ENCODE measurements at places on chromosomes 7 and 10.

DNA sequence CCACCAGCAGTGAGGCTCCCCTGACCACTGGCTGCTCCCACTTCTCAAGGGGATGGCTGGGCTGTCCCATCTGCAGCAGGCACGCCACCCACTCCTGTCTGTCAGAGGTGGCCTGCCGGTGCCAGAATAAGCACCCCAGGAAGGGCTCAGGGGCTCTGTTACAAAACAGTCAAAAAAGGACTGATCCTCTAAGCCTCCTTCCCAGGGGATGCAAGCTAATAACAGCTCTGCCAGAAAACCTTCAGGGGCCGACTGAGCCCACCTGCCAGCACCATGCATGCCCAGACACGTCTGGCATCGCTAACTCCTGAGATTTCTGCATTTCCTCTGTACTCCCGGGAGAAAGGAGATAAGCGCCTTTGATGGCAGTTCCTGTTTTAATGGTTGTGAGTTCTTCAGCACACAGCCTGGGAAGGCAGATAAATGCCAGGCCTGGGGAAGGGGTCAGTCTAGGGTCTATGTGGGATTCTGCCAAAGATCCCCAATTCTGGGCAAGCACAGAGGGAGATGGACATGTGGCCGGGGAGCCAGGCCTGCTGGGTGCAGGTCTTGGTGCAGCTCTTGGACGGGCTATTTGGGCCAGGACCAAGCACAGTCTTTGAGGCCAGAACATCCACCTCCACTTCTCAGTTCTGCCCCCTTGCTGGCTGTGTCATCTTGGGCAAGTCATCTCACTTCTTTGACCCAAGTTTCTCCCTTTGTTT lies 128.4 kb downstream of the ARHGAP22 start:
- DNase-seq: no peak

DNA sequence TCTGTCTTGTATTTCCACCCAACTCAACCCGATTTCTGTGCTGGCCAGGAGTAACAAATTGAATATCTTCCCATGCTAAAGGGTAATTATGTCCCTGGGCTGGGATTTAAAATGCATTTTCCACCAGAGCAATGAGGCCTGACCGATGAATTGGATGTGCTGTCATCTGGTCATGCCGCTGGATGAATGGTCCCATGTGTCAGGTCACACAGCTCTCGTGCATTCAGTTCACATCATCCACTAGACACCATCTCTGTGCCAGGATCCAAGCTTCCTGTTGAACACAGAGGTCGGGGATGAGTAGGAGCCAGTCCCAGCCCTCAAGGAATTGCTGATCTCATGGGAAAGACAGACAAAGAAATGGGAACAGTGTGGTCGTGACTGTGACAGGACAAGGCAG lies 200.8 kb downstream of the ADRA2A start:
- DNase-seq: no peak

DNA sequence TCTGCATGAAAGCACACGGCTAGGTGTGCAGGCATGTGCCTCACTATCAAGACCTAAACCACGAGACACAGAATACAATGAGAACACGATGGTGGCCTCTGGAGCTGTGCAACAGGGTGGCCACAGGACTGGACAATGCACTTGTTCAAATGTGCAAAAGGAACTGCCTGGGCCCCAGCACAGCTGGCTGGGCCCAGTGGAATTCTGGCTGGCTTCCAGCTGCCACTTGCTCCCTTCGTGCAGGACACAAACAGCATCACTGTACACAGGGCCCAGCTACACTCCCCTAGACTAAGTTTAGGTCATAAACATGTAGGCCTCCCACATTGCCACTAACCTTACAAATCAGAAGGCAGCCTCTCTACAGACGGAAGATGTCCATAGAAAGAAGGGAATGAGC lies 23.4 kb downstream of the DOCK4 start:
- no peak for DNase-seq

GRCh38 chr7:158389514-158390425 lies 197.9 kb downstream of the PTPRN2 start:
- no peak for DNase-seq

- peak; percentile 39 for DNase-seq
These were observed 14.5 kb downstream of the VWDE start for GRCh38 chr7:12389089-12389700.

- no peak for DNase-seq
These were observed 35.6 kb upstream of the ADAM12 start for GRCh38 chr10:126423732-126424491.

DNA sequence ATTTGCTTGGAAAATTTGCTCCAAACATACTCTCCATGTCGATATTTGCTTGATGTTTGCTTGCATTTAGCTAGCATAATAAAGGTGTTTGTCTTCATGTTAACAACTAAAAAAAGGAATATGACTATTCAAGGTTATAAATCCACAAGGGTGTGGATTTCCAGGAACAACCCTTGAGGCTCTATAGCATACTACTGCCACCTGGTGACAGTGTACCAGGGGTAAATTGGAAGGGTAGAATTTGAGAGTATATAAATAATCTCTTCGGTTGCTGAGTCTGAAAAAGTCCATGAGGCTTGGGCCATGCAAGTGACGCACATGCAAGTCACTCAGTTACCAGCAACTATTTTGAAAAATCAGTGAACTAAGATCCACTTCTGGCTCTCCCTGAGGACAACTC lies 68.4 kb downstream of the SLIT1 start:
- no peak for DNase-seq

DNA sequence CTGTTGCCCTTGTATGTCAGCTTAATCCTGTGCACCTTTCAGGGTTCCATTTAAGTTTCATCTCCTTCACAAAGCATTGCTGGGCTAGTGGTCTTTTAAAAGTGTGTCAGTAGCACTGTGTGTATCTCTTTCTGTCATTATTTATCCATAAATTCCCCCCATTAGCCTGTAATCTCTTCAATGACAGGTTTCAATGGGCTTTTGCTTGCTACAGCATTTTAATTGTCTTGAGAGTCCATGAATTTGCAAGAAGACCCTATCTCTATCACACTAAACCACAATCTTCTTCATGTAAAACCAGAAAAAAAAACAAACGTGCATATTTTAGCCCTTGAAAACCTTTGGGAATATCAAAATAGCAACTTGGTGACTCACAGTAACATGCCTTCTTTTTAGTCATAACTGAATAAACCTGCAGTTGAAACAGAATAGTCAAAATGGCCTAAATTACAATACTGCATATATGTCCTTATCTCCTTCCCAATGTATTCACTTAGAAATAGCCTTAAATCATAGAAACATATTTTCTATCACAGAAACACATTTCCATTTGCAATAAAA lies 118.6 kb downstream of the PON1 start:
- DNase-seq: no peak

- no peak for DNase-seq
These were observed 25.0 kb upstream of the CALN1 start for GRCh38 chr7:72437061-72437585.

DNA sequence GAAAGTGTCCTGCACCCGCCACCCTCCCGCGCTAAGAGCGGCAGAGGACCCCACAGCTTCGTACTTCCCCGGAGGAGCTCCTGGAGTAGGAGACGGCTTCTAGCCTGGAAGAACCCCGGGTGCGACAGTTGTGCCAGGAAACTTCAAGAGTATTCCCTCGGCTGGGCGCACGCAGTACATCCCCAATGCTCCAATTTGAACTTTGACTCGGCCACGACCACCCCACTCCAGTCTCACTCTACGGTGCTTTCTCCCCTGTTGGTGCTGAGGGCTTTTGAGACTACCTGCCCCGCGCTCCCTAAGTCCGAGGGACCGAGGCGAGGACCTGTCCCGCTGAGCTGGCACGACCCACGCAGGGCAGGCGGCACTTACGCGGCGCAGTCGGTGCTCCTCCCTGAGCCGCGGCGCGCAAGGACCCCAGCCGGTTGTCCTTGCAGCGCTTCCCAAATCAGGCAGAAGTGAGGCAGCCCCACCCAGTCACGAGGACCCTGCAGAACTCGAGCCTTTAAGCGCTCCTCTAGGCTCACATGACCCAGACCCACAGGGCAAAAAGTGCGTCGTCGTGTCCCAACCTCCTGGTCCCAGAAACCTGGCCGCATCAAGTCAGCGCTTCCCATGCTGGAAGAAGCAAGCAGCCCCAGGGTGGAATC lies at the start of gene CPVL:
CPVL (minus strand) TSS at position 481 of the 650 bp plus-strand sequence. CDS start 25,476 bp downstream, outside the sequence.
- DNase-seq: no peak

GRCh38 chr10:52313256-52313932 lies 687 bp upstream of the DKK1 start:
- no peak for DNase-seq

DNA sequence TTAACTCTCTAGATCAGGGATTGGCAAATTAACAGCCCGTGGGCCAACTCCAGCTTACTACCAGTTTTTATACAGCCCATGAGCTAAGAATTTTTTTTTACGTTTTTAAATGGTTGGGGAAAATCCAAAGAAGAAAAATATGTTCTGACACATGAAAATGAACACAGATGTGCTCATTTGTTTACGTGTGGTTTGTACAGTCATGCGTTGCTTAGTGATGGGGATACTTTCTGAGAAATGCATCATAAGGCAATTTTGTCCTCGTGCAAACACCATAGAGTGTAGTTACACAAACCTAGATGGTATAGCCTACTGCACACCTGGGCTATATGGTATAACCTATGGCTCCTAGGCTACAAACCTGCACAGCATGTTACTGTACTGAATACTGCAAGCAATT lies 8.3 kb upstream of the SMKR1 start:
- DNase-seq: no peak

DNA sequence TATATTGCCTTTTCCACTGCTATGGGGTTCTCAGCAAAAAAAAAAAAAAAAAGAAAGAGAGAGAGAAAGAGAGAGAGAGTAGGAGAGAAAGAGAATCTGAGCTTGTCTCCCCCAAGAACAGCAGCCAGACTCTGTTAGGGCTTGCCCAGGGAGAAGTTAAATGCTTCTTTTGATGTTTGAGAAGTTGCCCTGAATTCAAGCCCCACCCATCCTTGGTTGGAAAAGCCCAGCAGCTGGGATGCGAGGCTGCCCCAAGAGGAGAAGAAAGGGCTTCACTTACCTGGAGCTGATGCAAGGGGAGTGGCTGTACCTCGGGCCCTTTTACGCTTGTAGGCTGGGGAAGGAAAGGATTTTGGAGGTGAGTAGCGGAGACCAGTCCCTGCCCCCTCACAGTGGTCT lies 20.9 kb upstream of the MGMT start:
- DNase-seq: no peak

- no peak for DNase-seq
These were observed 200.1 kb downstream of the ACTR3B start for GRCh38 chr7:152959610-152960009.

GRCh38 chr7:35848725-35849124 lies 47.9 kb downstream of the SEPTIN7 start:
- DNase-seq: no peak

- no peak for DNase-seq
These were observed 34.3 kb upstream of the HERPUD2 start for GRCh38 chr7:35729061-35729783.

- DNase-seq: no peak
These were observed 14.0 kb downstream of the DNAJB12 start for GRCh38 chr10:72340510-72341261.

GRCh38 chr7:112162142-112162766 lies 43.9 kb downstream of the DOCK4 start:
- DNase-seq: peak; percentile 48

GRCh38 chr10:105592468-105592867 lies 951.4 kb downstream of the SORCS3 start:
- no peak for DNase-seq

DNA sequence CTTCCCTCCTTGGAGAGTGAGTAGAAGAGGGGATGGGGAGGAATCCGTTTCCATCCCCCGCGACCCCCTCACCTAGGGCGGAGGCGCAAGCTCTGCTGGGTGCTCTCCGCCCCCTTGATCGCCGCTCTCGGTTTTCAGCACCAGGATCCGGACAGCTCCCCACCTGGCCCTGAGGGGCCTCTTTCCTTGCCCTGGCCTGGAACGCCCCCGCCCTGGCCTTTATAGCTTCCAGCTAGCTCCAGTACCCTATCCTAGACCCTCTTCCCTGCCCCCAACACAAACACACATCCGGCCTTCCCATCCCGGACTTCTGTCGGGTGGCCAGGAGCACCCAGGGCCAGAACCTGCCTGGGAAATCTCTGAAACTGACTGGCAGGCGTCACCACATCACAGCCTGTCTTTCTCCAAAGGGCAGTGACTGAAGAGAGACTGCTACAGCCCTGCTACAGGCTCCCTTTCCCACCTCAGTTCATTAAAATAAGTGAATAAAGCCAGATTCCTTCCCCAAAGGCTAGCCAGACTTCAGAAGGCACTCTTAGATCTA lies 72.3 kb upstream of the LEP start:
- DNase-seq: peak; percentile 61

DNA sequence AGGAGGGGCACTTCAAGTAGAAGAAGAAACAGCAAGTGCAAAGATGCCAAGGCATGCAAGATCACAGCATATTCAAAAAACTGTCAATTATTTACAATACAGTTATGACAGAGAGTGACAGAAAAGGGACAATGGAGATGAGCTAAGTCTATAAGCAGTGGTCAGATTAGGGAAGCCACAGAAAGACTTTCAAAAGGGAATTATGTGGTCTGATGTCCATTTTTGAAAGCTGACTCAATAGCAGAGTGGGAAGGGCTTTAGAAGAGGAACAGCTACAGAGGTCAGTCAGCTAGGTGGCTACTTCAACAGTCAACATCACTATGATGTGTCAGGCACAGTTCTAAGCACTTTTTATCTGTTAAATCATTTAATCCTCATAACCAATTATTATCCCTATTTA lies 45.2 kb upstream of the SPOCK2 start:
- no peak for DNase-seq

GRCh38 chr10:11176746-11177145 lies 159.1 kb downstream of the CELF2 start:
- DNase-seq: no peak

- no peak for DNase-seq
These were observed 66.0 kb downstream of the ST7 start for GRCh38 chr7:117019287-117019686.

GRCh38 chr10:116210588-116211346 lies 62.2 kb downstream of the GFRA1 start:
- DNase-seq: no peak

GRCh38 chr10:124740369-124741280 lies 3.6 kb downstream of the FAM53B start:
- no peak for DNase-seq

DNA sequence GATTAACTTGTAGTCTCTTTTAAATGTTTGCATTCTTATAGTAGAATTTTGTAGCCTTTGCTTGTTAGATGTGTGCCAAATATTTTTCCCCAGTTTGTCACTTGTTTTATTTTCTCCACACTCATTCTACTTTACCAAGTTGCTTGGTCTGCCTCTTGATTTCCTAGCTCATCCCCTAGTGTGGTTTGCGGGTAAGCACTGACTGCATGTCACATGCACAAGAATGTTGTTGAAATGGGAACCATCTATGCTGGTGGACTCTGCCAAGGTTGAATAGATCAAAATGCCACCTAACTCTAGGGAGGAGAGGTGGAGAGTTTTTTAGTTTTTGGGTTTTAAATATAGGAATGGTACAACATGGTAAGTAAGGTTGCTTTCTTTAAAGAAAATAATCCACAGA lies 47.6 kb downstream of the FZD1 start:
- DNase-seq: no peak

DNA sequence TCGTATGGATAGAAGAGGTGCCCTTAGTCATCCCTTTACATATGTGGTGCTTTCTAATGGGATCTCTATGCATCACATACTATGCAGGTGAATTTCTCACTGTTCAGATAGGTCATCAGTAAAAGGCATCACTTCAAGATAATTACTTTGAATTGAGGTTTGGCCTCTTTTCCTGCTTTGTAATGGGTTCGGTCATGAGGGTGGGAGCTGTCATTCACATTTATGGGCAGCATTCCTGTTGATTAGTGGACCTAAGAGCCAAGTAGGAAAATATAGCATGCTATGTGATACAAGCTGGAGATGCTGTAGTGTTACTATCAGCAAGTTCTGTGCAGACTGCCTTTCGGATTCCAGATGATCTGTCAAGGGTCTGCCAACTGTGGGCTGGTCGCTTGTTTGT lies 156.3 kb downstream of the LCOR start:
- peak; percentile 25 for DNase-seq
